ENCODE measurements at places on chromosomes 12 and 14.

DNA sequence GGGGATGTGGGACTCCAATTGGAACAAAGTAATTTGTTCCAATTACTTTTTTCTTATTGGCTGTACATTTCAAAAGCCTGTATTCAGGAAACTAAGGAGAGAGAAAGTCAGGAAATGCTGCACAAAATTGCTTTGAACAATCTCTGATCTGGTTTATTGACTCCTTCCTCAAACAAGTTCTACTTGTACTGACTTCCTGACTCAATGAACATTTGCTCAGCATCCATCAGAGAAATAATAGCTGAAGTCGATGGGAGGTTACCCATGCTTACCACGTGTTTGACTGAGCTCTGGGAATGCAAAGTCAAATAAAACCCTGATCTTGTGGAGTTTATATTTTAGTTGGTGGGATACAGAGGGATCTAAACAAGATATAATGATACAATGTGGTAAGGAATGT, 15.4 kb upstream of the C12orf75 start:
- no peak for DNase-seq

GRCh38 chr12:118851891-118852290, 129.4 kb upstream of the SRRM4 start:
- no peak for DNase-seq

DNA sequence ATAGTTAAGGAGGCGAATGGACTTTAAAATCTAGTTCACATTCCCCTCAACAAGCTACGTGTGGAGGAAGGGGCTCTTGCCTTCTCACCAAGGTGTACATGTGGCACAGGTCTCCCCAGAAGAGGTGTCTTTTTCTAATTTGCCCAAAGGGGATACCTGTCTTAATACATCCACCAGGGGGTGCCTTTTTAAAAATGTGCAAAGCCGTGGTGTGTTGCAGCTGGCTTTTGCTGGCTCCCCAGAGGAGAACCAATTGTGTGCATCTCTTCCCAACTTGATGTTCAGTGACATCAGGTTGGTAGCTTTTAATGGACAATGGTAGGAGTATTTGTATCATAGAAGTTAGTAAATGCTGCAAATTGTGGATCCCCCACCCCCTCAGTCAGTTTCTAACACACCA, 33.8 kb downstream of the CREBL2 start:
- peak; percentile 33 for DNase-seq

- DNase-seq: no peak
Observed at GRCh38 chr14:103288076-103288766, 45.8 kb upstream of the EIF5 start.

- DNase-seq: no peak
Observed at GRCh38 chr12:8912914-8913313, 1.4 kb upstream of the PHC1 start.

GRCh38 chr14:88947646-88948598, 123.5 kb downstream of the TTC8 start:
- DNase-seq: no peak

GRCh38 chr14:50345846-50346422, 33.8 kb downstream of the DMAC2L start:
- no peak for DNase-seq

DNA sequence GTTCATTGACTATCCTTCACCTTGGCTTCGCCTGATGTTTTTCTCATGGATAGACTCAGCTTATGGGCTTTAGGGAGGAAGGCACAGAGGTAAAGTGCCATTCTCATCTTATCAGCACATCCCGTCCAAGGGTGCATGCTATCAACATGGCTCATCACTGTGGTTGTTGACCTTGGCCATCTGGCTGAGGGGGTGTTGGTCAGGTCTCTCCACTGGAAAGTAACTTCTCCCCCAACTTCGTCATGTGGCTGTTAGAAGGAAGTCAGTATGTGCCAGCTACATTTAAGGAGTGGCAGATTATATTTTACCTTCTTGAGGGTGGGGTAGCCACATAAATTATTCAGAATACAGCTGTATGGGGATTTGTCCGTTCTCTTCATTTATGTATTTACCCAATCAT, 68.9 kb downstream of the EML1 start:
- DNase-seq: no peak

DNA sequence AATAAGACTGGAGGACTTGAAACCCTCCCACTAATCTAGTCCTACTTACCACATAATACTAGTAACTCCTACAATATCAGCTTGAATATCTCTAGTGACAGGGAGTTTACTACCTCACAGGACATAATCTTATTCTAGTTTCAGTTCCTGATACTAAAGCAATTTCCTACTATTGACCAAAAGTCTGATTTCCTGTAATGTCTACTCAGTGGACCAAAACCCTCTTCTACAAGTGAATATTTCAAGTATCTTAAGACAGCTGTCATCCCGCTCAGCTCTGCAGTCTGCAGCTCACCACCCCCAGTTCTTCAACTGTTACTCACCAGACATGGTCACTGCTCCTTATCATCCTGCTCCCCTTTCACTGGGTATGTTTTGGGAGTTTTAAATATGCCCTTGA, 70.8 kb upstream of the TMCC3 start:
- no peak for DNase-seq

DNA sequence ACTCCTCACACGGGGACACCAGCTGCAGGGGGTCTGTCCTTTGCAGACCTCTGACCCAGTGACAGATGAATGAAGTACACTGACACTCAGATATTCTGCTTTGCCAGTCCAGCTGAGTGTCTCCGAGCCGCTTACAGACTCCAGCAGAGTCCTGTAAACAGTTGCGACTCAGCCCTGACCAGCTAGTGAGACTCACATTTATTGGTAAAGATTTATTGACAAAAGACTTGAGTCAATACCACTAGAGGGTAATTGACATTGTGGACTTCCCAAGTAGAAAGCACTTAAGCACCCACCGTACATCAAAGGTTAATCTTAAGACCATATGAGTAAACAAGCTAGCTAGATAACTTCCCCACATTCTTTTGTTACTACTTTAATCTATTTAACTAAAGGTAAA, 9.8 kb upstream of the FKBP4 start:
- no peak for DNase-seq

GRCh38 chr12:68267892-68268396, 14.5 kb upstream of the IL22 start:
- no peak for DNase-seq
